IPS DF 6.9 (cell line): ENCODE measurements at places on chromosomes 6 and 20.

- no peak for DNase-seq
These were observed 55.4 kb upstream of the SIRPG start for GRCh38 chr20:1712634-1713624.

GRCh38 chr6:121595646-121596045 is 160.2 kb downstream of the GJA1 start:
- DNase-seq, result no peak

DNA sequence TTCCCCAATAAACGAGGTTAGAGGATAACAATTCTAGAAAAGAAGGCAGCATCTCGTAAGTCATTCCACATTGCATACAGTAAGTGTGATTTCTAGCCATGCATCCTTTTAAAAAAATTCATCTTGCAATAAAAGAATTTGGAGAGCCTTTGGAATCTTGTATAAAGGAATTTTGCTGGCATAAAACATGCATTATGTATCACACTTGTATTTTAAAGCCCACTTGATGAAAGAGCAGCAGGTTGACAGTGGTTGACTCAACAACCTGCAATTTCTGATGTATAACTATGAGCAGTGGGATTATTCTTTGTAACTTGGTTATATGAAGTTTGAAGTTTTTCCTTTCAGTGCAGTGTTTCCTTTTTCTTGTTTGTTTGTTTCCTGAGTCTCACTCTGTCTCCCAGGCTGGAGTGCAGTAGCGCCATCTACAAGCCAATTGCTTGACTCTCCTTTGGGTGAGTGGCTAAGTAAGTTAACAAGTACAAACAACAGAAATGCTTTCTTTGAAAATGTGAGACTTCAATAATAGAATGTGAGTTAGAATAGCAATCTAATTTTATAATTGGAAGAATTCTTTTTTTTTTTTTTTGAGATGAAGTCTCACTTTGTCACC is 39.9 kb downstream of the JARID2 start:
- no peak for DNase-seq

DNA sequence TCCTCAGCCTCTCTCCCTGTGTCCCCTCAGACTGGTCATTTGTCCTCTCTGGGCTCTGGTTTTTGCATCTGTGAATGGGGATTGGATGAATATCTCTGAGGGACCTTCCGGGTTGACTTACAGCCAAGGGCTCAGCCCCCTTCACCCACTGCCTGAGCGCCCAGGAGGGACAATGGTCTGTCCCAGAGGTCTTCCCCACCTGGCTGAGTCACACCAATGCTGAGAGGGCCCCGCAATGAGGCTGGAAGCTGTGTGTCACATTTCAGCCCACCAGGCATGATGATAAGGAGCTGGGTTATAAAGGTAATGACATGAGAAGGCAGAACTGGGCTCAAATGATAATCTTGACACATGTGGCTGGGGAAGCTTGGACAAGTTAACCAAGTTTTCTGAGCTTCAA is 70.5 kb downstream of the TOX2 start:
- DNase-seq, result no peak

- no peak for DNase-seq
These were observed 17.0 kb downstream of the RPS6KA2 start for GRCh38 chr6:166610069-166610468.

- DNase-seq, result no peak
These were observed 74.4 kb downstream of the ITCH start for GRCh38 chr20:34437330-34437986.

DNA sequence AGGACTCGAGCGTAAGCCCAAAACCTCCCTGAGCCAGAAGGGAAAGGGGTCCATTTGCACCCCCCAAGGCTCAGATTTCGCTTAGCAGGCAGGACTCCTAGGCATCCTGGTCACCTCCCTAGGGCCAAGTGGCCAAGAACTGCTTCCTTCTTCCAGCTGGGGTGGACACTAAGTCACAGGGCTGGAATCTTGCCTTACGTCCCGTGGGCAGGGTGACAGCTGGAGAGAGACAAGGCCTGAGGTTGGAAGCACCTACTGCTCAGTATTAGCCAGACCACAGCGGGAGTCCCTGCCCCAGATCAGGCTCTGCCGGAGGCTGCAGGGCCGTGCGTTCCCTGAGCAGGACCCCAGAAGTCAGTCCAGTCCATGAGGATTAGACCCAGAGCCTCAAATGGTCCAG is 19.7 kb downstream of the LAMA5 start:
- DNase-seq, result no peak

DNA sequence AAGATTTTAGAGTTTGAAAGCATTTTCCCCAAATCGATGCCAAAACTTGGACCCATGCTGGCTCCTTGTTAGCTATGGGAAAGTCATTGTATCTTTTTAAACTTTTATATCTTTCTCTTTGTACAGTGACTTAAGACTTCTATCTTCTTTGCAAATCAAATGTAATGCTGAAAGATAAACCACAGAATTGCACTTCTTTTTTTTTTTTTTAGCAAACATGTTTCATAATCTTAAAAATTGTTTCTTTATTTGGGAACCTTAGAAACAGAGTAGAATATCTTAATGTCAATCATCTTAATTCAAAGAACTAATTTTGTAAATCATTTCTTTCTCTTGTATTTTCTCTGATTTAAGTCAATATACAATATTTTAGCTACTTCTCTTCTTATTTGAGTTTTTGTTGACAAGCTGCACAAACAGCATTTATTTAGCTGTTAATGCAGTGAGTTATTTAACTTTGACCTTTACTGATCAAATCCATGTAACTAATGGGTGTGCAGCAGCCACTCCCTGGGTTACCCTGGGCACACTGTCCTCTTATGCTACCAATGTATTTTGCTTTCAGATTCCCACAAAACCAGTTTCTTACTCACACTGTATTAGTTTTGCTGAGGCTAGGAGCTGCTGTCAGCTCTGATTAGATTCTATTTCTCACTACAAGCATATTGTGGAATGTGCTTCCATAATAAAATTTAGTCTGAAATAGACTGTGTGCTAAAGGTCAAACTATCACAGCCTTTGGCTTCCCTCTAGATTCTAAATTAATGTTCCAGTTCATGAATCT is 279.6 kb downstream of the ADGB start:
- DNase-seq, result no peak

DNA sequence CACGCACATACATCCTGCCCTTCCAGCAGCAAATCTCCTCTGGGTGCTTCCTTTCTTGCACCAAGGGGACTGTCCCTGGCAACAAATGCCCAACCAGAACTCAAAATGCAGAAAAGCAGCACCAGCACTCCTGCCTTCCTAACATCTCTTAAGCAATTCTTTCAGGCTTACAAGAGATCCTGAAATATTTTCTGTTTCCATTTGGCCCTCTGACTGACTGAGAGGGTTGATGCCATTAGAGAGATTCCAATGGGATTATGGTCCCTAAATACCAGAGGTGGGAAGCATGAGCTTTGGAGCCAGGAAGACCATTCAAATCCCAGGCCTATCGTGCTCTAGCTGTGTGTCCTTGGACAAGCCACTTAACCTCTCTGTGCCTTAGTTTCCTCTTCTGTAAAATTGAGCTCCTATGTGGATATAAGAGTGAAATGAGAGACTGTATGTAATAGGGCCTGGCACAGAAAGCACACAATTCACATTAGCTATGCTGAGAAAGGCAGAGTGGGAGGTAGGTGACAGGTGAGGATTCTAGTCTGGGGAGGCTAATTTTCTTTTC is 56.8 kb downstream of the PRDM1 start:
- no peak for DNase-seq

GRCh38 chr6:155958550-155958949 is 502.9 kb upstream of the NOX3 start:
- DNase-seq, result no peak

- no peak for DNase-seq
These were observed 631 bp downstream of the RAET1L start for GRCh38 chr6:150024646-150025155.

- DNase-seq, result no peak
These were observed 23.3 kb downstream of the NQO2 start for GRCh38 chr6:3022765-3023662.

GRCh38 chr20:35544436-35544835 is 2.6 kb downstream of the ERGIC3 start:
- no peak for DNase-seq

DNA sequence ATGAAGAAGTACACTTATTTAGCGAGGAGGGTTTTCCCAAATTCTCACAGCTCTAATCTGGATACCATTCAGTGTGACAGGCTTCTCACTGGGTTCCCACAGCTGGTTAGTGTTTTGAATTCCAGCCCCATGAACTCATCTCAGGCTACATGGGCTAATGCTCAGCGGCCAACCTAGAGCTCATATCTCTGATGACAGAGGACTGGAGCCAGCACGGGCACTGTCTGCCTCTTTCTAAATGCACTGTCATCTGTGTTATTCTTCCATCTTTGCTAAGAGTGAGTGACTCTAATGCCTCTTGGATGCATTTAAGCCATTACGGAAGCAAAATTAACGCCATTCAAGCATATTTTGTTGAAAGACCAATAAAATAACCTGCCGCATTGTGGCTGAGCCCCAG is 308.9 kb upstream of the JAG1 start:
- no peak for DNase-seq

- no peak for DNase-seq
These were observed 44.3 kb downstream of the KIAA1755 start for GRCh38 chr20:38216201-38216600.

GRCh38 chr6:131331873-131332781 is 196.9 kb downstream of the AKAP7 start:
- DNase-seq, result no peak

- DNase-seq, result no peak
These were observed 82.2 kb downstream of the CHMP4B start for GRCh38 chr20:33893314-33893713.

DNA sequence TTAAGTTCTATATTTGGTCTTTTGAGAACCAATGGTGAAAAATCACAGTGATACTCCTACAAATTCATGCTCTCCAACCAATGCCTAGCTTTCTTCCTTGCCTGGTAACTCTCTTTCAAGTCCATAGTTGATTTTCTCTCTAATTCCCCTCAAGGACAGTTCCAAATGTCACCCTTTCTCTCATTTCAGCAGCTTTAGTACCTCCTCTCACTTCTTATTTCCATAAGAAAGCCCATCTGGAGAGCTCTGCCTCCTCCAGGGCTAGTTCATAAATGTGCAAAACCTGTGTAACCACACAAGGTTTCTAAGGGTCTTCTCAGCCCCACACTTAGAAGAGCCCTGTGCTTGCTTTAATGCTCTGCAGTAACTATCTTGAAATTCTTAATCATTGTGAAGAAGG is 155.4 kb upstream of the PLCB4 start:
- DNase-seq, result no peak

GRCh38 chr6:80523010-80523409 is 416.5 kb downstream of the BCKDHB start:
- DNase-seq, result no peak

DNA sequence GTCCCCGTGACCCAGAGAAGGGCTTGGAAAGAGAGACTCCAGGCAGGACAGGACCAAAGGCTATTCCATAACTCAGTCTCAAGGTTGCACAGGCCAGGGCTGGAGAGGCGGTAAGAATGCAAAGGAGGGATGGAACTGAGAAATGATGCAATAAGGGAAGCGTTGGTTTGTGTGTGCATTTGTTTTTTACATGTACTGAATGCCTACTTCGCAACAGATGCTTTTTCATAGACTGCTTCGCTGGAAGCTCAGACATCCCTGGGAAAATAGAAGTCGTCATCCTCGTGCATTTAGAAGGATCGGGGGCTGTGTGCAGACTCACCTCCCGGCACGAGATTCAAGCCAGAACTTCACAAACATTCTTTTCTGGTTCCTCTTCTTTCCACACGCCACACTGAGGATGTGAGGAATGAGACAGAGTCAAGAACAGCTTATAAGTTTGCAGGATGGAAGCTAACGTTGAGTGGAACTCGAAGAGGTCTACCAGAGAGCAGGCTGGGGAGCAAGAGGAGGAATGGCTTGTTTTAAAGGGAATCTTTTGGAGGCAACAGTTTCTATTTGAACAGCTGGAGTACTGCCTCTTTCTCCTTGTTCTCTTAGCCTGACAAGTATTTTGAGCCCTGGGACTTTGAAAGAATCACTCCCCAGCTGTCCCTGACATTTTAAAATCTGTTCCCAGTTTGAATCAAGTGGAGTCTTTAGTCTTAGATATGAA is 19.3 kb upstream of the LY86 start:
- no peak for DNase-seq

- no peak for DNase-seq
These were observed 247.0 kb downstream of the RIMS1 start for GRCh38 chr6:72133324-72133723.

DNA sequence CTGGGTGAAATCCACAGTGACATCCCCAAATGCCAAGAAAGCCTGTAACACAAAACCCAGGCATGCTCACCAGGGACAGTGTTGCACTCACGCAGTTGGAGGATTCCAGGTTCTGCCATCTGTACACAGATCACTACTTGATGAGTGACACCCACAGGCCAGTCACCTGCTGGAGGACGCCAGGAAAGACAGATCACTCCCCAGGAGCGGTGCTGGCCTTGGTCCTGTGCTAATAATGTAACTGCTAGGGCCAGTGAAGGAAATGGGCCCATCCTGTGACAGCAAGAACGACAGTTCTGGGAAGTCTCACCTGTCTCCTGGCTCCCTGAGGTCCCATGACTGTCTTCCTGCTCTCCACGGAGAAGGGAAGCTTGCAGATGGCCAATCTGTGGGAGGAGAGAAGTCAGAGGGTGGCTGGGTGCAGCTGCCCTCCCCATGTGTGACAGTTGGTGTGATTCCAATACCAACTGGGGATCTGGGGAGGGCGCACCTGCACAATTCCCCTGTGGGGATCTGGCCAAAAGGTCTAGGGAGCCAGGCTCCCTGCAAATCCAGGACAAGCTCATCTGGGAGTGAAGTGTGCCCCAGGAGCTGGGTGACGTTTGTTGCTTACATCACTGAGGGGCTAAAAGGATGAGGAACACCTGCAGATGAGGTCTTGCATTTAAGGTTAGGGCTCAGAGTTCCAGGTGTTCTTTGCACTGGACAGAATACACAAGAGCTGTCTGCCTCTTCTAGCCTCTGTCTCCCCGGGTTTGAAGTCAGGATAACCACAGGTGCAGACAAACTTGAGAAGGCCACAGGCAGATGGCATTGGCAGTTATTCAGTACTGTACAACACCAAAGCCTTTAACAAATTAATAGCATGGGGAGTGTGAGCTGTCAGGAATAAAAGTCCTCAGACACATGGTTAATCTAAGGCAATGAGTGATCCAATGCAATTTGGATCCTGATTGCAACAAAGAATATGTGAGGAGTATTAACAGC is 10.3 kb downstream of the ZNF337 start:
- DNase-seq, result no peak

DNA sequence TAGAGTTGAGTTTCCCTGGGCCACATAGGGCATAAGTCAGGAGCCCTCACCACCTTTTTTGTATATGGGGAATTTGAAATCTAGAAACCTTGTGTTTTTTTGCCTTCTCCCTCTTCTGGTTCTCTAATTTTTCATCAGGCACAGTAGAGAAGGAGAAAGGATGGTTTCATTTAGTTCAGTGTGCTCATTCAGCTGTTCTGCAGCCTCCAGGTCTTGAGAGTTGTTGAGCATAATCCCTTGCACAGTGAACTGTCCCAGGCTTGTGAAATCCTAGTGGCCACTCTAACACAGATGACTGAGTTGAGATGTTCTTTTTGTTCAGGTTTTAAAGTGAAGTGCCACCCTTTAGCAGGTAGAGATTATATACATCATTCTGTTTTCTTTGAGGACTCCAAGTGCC is 183.5 kb downstream of the CDKAL1 start:
- no peak for DNase-seq

GRCh38 chr6:85983032-85983659 is 340.5 kb upstream of the SYNCRIP start:
- DNase-seq, result no peak
